ENCODE measurements at places on chromosomes 3 and 15.
A peak's percentile ranks its signal among the peaks of the same experiment; 100 is the strongest.

DNA sequence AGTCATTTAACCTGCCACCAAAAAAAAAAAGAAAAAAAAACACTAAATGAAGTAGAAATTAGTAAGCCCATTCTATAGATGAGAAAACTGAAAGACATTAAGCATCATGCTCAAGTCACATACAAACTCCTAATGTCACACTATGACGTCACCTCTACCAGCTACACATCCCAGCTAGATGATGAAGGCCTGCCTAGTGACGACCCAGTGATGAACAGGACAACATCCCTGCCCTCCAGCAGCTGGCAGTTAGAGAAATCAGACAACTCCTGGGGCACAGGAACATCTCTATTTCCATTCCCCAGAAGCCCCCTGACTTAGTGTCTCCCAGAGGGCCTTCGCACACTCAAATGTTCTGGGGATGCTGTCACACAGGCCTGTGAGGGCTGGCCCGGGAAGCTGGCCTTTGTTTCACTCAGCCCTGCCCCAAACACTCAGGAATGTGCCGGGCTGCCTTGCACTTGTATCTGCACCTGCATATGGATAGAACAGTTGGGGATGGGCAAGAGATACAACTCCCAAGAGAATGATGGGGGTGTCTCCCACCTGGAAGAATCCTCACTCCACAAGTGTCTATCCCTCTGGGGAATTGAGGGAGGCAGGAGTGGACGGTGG lies 7.0 kb upstream of the HAPLN3 start:
- DNase-seq: no peak

DNA sequence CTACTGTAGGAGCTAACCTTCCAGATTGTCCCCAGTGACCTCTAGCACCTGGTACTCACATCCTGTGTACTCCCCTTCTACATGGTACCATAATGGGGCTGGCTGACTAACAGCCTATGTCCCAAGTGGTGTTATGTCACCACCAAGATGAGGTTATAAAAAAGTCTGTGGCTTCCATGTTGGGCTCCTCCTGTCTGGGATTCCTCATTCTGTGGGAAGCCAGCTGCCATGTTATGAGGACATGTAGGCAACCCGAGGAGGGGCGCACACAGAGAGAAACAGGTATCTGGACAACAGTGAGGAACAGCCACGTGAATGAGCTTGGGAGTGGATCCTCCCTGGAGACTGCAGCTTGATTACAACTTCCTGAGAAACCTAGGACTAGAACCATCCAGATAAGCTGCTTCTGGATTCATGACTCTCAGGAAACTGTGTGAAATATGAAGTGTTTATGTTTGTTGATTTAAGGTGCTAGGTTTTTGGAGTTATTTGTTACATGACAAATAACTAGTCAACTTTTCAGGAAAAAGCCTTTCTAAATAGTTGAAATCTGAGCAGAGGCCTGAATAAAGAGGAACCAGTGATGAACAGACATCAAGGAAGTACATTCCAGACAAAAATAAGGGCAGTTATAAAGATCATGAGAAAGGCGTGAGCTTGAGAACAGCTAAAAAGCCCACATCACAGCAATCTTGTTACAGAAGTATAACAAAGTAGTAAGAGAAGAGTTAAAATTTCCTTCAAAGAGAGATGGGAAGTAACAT lies 21.7 kb downstream of the GOLIM4 start:
- no peak for DNase-seq

- no peak for DNase-seq
These were observed 2.0 kb downstream of the MGLL start for GRCh38 chr3:127820221-127820825.

DNA sequence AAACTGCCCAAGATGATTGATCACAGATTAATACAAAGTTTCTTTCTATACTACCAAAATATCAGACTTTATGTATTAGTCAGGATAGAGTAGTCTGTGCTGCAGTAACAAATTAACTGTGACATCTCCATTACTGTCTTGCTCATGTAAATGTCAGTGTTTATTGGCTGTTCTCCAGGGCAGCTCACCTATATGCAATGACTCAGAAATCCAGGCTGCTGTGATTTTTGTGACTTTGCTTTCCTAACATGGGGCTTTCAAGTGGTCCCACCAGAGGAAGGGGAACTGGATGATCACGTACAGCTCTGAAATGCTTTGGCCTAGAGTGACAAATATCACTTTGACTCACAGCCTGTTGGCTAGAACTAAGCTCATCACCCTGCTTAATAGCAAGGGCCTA lies 12.9 kb downstream of the PLS1 start:
- DNase-seq: no peak

- DNase-seq: peak; percentile 64
These were observed 3.3 kb upstream of the NR2F2 start for GRCh38 chr15:96327155-96327741.

- DNase-seq: no peak
These were observed 68.0 kb upstream of the MBNL1 start for GRCh38 chr3:152200476-152201420.

- no peak for DNase-seq
These were observed 7.8 kb downstream of the MFSD1 start for GRCh38 chr3:158809642-158810041.

DNA sequence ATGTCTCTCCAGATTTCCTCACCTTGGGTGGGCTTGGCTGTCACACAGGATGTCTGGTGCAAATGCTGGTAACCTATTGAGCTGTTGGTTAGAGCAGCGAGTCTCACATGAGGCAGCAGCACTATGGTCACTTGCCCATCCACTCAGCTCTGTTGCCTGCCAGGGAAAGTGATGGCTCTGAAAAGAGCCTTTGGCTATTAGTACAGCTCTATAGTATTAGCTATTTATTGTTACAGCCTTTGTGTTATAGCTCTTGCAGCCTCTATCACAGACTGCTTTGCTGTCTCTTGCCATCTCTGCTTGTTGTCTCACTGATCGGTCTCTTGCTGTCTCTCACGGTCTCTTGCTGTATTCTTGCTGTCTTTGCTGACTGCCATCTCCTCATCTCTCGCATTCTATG lies 114.3 kb downstream of the MFSD1 start:
- DNase-seq: no peak

- no peak for DNase-seq
These were observed 279.1 kb upstream of the IGF1R start for GRCh38 chr15:98369081-98369716.

DNA sequence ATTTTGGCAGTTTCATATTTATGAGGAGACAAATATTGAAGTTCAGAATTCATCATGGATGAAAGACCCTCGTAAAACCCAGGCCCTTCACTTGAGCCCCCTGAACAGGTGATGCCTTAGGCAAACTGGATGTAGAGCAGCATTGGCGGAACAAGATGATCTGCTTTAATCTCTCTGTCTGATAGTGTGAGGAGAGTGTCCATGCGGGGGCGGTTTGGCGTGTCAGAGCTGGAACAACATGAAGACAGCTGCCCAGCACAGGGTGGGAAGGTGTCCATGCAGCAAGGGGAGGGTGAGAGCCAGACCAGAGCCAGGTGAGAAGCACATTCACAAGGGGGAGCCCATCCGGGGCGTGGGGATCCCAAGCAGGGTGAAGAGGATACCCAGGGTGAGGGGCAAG lies 31.8 kb upstream of the ANP32A start:
- peak; percentile 8 for DNase-seq

DNA sequence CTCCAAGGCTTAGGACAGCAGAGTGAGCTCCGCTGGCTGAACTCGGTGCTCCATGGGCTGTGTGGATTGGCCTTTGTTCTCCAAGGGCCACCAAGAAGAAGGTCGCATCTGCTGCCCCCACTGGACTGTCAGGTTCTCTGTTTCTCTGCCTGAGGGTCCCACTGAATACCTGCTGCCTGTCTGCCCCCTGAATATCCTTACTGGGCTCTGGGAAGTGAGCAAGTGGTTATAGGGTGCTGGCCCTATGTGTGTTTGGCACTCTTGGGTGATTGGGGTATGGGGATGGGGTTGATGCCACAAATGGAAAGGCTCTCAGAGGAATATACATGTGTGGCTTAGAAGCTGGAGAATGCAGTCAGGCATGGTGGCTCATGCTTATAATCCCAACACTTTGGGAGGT lies 82.3 kb downstream of the THSD4 start:
- DNase-seq: no peak

- DNase-seq: no peak
These were observed 75.8 kb downstream of the ZPLD1 start for GRCh38 chr3:102510663-102511062.

GRCh38 chr3:173395073-173395411 lies 2.5 kb upstream of the NLGN1 start:
- DNase-seq: no peak

GRCh38 chr15:100940767-100941379 lies 21.7 kb downstream of the LRRK1 start:
- no peak for DNase-seq

Data from ELF-1 (cell line).